Body of pancreas (tissue), 4 donors: ENCODE measurements at places on chromosomes 11 and 22. TPM values are rescaled to one million over a fixed set of nuclear protein-coding genes. Genes with fewer than 3 reads are reported as not detected.

DNA sequence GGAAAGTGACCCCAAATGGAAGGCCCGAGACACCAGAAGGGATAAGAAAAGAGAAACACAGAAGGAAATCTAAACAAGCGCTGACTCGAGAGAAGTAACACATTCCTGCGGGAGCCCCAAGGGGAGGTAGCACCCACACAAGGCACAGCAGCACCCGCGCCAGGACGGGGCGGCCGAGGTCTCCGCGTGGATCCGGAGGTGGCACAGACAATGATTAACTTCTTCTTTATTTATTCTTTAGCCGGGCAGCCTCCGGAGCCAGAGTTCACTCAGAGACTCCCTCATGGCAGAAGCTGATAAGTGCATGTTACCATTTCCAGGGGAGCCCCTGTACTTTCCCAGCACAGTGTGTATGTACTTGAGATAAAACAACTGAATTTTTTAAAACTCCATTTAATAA lies 5.1 kb downstream of the TOLLIP start:
- DNase-seq, result peak; percentile 87

DNA sequence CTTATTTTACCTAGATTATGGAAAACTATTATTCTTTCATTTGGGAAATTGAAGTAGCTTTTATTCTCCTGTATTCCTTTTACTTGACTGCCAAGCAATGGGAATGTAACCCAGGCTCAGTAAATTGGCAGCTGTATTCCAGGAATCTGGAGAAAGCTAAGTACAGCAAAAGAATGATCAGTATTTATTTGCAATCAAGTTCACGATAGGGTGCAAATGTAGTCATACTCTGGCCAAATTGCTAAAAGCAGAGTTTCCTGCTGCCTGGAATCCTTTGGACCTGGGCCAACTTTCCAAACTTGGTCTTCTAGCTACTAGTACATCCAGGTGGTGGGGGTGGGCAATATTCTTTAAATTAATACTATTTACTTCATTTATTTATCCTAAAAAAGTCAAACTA lies 286.0 kb upstream of the CTSC start:
- no peak for DNase-seq

The MMP10 gene
- not detected for total RNA-seq

GRCh38 chr11:126197277-126197939 lies 14.0 kb downstream of the RPUSD4 start:
- peak; percentile 19 for DNase-seq

- DNase-seq, result peak; percentile 63
Observed at GRCh38 chr11:34749666-34750659, 129.1 kb downstream of the EHF start.

GRCh38 chr11:33211153-33211552 lies 46.0 kb upstream of the HIPK3 start:
- DNase-seq, result peak; percentile 30

The ZNF280B gene
- total RNA-seq, result 1.0 TPM

The OR51B6 gene
- not detected for total RNA-seq

DNA sequence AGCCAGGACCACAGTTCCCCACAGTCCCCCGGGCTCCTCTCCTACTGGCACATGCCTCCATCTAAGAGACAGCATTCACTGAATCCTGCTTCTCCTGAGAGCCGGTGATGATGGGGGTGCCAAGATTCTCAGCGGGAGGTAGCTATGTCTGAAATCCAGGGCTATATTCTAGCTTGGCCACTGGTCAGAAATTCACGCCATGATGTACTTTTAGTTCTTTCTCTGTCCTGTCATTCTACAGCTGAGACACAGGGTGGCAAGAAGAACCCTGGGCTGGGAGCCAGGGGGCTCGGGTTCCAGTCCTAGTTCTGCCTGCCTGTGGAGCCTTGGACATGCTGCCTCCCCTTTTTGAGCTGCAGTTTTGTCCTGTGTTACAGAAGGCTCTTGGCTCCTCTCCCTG lies 59.2 kb upstream of the PHOX2A start:
- DNase-seq, result no peak

The DBX1 gene
- not detected for total RNA-seq

DNA sequence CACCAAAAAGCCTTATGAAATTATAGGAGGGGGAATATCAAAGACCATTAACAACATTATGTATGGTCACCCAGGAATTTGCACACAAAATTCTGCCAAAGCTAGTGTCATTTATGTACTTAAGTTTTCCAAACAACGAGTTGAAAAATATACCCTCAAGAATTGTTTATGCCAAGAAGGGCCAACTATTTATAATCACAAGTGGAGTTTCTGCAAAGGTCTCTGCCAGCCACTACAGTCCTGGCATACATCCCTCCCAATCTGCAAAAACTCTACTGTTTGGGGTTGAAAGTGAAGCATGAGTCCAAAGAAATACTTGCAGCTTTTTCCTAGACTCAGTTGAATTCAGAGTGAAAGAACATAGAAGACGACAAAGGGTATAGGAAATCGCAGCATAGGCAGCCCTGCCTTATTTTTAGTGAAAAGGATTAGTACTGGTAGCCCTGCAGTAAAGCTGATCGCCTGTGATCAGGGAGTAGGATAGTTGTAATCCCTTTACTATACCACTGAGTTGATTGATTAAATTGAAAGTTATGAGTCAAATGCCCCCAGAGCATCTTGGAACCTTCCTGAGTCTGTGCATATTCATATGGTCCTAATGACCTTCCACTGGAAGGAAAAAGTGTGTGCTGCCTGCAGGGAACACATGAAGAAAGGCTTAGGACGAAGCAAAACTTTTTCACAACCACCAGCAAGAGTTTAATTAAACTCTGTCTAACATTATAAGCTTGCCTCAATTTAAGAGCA lies 144.0 kb downstream of the SPON1 start:
- no peak for DNase-seq

- DNase-seq, result no peak
Observed at GRCh38 chr11:120123946-120124345, 14.0 kb downstream of the TRIM29 start.

GRCh38 chr11:17851697-17852096 lies 117.1 kb downstream of the KCNC1 start:
- no peak for DNase-seq

- DNase-seq, result no peak
Observed at GRCh38 chr22:30348404-30348803, 8.3 kb downstream of the SF3A1 start.

The SCUBE1 gene
- 0.26 TPM for total RNA-seq

The CRYBB3 gene
- total RNA-seq, result not detected

- DNase-seq, result no peak
Observed at GRCh38 chr11:27212248-27212780, 150.7 kb downstream of the CCDC34 start.

The C11orf87 gene
- total RNA-seq, result not detected

The RAC2 gene
- 4.9 TPM for total RNA-seq

DNA sequence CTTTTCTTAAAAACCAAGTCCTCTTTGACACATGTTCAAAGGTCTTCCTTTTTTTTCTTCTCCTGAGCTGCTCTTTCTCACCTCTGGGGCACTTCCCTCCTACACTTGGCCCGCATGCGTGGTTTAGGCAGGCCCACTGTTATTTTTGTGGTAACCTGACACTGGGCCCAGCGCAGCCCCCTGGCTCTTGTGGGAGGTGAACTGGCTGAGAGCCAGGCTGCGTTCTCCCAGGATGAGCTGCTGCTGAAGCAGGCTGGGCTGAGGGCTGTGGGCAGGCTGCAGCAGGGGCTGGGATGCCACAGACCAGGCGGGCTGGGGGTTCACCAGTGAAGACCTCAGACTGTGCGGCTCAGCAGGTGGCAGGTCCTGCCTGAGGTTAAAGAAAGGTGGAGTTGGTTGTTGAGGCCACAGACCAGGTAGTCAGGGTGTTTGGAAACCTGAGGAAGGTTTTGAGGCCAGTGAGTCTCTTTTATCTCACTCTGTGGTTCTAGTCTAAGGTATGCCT lies 72.4 kb downstream of the TEAD1 start:
- peak; percentile 17 for DNase-seq

The GAL3ST3 gene
- 0.66 TPM for total RNA-seq

DNA sequence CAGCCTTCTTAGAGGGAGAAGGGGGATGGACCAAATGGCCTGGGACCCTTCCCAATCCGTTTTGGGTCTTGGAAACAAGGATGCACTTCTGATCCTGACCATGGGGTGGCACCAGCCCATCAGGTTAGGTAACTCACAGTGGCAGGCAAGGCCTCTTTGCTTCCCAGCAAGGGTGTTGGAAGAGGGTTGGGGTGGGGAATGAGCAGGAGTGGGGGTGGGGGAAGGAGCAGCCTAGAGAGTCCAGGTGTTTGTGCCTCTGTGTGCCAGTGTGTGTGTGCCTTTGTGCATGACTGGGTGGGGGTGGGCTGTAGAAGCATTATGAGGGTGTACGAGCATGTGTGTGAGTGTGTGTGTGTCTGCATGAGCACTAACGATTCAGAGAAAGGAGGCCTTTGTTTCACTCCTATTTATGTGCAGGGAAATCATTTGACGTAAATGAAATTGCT lies 213.1 kb downstream of the INSC start:
- DNase-seq, result peak; percentile 57

DNA sequence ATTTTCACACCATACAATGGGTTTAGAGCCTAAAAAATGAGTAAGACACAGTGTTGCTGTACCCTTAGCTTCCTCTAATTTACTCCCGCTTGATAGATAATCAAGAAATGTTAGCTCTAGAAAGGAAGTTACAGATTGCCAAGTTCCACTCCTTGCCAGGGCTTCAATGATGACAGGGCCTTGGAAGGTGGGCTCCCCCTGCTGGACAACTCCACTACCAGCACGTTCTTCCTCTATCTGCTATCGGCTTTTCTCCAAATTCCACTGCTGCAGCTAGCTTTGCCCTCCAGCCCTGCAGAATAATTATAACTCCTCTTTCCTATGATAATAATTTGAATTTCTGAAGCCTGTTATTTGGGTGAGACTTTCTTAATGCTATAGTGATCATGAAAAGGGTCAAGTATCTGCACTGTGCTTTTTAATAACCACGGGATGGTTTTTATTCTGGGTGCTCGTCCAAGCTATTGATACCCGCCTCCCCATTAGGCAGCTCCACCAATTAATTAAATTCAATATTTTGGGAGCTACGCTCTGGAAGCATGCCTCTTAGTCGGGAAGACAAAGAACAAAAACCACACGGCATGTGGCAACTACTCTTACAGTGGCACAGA lies 9.0 kb downstream of the SYN3 start:
- DNase-seq, result peak; percentile 80

DNA sequence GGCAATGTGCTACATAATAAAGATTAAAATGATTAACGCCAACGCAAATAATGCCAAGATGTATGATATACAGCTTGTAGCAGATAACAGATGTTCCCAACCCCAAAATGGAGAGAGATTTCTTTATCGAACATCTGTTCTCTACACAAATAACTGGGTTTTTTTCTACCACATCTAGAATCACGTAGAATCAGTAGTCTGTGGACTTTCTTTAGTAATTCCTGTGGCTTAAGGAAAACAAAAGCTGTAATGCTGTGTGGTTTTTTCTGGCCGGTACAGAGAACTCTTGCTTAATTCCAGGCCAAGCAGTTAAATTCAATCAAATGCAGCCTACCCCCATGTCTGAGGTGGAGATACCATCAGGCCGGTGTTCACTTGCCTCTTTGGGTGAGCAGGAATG lies 303.4 kb downstream of the FAT3 start:
- DNase-seq, result no peak

The TTC17 gene
- total RNA-seq, result 195 TPM

The PLEKHA7 gene
- 30.4 TPM for total RNA-seq

DNA sequence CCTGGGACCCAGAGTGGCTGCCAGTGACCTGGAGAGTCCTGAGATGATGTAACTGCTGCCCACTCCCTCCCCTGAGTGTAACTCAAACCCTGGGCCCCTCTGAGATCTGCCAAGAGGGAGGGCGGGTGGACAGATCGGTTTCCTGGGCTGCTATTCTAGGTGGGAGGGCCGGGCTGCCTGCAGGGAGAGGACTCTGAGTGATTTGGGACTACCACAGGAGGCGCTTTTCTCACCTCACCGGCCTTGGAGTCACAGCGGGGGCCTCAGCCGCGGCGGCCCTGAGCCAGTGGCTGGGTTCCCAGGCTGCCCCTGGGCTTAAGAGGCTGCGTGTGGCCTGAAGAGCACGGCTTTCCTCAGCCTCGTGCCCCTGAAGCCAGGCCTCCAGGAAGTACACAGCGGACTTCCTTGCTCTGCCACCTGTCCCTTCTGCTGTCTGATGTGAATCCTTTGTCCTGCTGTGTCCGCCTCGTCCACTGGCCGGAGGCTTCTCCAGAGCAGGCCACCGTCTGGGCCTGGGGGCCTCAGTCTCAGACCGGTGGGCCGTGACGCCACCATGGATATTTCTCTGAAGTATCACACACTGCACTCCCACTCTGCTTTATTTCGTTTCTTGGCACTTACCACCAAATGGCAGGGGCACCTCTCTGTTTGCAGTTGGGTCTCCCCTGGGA lies 11.5 kb downstream of the RELT start:
- no peak for DNase-seq

The OR8U1 gene
- total RNA-seq, result not detected

The RIMBP3C gene
- total RNA-seq, result under 0.01 TPM

The SMIM35 gene
- total RNA-seq, result not detected

- no peak for DNase-seq
Observed at GRCh38 chr22:49091917-49092545, 735.6 kb downstream of the BRD1 start.

DNA sequence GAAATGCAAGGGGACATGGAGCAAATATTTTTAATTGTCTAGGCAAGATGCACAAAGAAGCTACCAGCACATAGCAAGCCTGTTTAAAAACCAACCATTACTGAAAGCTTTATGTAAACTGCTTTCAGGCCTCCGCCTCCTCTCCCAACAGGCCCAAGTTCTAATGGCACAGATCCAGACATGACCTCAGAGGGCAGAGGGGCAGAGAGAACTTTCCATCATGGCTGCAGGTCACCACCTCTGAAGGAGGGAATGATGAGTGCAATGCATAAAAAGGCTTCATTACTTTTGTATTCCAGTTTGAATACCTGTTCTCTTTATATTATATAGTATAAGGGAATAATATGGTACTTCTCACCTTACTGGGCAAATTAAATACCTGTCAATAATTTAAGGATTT lies 15.2 kb downstream of the DDX17 start:
- peak; percentile 87 for DNase-seq

DNA sequence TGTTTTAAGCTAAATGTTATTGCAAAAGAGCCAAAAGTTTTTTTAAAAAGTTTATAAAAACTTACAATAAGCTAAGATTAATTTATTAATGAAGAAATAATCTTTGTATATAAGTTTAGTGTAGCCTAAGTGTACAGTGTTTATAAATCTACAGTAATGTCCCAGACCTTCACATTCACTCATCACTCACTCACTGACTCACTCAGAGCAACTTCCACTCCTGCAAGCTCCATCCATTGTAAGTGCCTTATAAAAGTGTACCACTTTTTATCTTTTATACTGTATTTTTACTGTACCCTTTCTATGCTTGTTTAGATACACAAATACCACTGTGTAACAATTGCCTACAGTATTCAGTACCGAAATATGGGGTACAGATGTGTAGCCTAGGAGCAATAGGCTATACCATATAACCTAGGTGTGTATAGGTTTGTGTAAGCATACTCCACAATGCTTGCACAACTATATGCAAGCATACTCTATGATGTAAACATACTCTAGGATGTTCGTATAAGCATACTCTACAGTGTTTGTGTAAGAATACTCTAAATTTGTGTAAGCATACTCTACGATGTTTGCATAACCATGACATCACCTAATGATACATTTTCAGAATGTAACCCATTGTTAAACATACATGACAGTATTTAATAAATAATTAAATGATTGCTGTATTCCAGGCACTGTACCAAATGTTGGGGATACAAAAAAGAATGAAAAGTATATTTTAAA lies 953.0 kb downstream of the KCNA4 start:
- DNase-seq, result no peak
